ENCODE measurements at places on chromosomes 7 and 10. TPM values are rescaled to one million over a fixed set of nuclear protein-coding genes. Genes with fewer than 3 reads are reported as not detected.

GCK gene
- total RNA-seq, result 0.69 TPM

CCDC3 gene
- total RNA-seq, result 0.81 TPM

MAT1A gene
- not detected for total RNA-seq

TBXAS1 gene
- total RNA-seq, result 13.5 TPM

USP6NL gene
- 7.7 TPM for total RNA-seq

CREB5 gene
- total RNA-seq, result 1.7 TPM

ARHGAP12 gene
- total RNA-seq, result 12.4 TPM

FANK1 gene
- 1.5 TPM for total RNA-seq

IGF2BP3 gene
- 17.7 TPM for total RNA-seq

PRSS2 gene
- total RNA-seq, result not detected

NPTX2 gene
- 130 TPM for total RNA-seq

C10orf67 gene
- not detected for total RNA-seq

CYP3A4 gene
- not detected for total RNA-seq

SPDYE2 gene
- not detected for total RNA-seq

OR6V1 gene
- total RNA-seq, result not detected

SPDYE8 gene
- not detected for total RNA-seq

FFAR4 gene
- total RNA-seq, result not detected

BAG3 gene
- 50.5 TPM for total RNA-seq

CYP2C19 gene
- total RNA-seq, result not detected

LRIT1 gene
- not detected for total RNA-seq

NCF1 gene
- total RNA-seq, result not detected

TSC22D4 gene
- total RNA-seq, result 43.4 TPM

OPN1SW gene
- not detected for total RNA-seq

GPC2 gene
- not detected for total RNA-seq

NME8 gene
- not detected for total RNA-seq

TACR2 gene
- total RNA-seq, result 0.06 TPM

FGFBP3 gene
- total RNA-seq, result not detected

CYP26C1 gene
- total RNA-seq, result under 0.01 TPM

IFIT1 gene
- 8.5 TPM for total RNA-seq

CRPPA gene
- 1.5 TPM for total RNA-seq

IGFBP1 gene
- 0.73 TPM for total RNA-seq

LBX1 gene
- total RNA-seq, result not detected

PDE1C gene
- 11.1 TPM for total RNA-seq

TMEM270 gene
- total RNA-seq, result not detected

PPP1R17 gene
- total RNA-seq, result not detected

SOSTDC1 gene
- not detected for total RNA-seq

EN2 gene
- total RNA-seq, result 0.37 TPM

TUBAL3 gene
- total RNA-seq, result not detected

TAF5 gene
- total RNA-seq, result 3.2 TPM

GLCCI1 gene
- 3.6 TPM for total RNA-seq

FAM237B gene
- total RNA-seq, result not detected

NAT16 gene
- total RNA-seq, result not detected

ARHGEF5 gene
- total RNA-seq, result 2.2 TPM

C10orf62 gene
- not detected for total RNA-seq

MUC3A gene
- total RNA-seq, result not detected

Measured in cardiac ventricle fibroblast (primary cell).